ENCODE measurements at places on chromosomes 6 and 20.
A peak's percentile ranks its signal among the peaks of the same experiment; 100 is the strongest.

DNA sequence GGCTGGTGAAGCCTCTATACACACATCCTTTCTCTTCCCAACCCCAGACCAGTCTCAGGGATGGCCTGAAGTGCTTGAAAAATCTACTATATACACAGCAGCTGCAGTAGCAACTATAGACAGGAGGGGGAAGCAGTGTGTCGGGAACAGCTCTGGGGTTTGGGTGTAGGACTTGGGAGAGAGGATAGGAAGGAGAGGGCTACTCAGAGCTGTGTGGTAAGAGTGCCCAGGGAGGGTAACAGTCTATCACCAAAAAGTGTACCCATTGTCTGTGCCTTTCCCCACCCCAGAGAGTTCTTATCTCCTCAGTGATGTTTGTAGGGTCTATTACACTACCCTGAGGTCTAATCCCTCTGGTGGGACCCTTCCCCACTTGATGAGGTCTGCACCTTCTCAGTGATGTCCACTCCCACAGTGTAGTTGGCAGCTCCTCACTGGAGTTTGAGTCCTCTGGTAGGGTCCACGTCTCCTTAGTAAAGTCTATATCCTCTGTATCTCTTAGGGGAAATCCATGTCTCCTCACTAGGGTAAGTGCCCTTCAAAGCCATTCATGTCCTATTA, 1.5 kb upstream of the GGT7 start:
- DNase-seq, result peak; percentile 62

DNA sequence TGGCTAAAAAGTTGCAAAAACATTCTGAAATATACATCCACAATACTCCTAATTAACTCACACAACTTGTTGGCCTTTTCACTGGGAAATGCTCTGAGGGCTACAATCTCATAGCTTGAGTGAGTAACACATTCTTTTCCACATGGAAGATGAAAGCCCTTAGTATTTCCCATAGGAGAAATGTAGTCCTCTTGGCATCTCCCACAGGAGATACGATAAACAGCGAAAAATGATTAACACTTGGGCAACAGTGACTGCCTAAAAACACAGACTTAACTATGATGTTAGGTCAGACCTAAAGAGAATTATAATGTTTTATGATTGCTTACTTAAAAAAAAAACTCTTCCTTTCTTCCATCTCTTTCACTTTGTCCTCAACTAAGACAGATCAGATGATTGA, 9.0 kb downstream of the MYLK4 start:
- no peak for DNase-seq

DNA sequence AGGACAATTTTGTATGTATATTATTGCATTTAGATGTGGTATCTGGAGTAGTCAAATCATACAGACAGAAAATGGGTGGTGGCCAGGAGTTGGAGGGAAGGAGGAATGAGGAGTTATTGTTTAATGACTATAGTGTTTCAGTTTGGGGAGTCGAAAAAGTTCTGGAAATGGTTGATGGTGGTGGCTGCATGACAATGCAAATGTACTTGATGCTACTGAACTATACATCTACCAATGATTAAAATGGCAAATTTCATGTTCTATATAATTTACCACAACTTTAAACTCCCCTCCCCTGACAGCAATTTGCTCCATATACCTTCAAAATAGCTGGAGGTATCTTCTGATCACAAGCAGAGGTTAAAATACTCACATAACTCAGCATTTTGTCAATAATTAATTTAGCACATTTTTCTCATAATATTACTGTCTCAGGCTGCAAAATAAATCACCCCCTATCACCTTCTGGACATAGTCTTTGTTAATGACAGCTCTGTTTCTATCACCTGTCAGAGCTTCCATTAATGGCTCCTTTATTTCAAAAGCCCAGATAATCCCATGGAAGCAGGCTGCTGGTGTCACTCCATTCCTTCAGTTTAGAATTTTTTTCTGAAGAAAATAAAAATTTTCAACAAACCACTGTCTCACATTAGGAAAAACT, 25.7 kb upstream of the RHAG start:
- no peak for DNase-seq

DNA sequence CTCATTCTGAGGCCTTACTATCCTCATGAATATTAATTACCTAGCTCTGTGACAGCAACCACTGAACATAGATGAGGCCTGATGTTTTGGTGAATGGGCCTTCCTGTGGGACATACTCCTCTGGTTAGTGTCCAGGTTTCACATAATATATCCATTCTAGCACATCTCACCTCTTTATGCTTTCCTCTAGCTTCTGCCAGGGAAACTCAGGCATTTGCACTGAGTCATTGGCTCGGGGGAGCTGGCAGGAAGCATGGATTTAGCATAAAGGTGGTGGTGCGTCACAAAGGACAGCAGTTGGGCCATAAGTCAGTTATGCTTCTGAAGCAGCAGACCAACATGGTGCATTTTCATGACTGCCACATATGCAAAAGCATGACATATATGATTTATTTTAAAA, 37.5 kb upstream of the TMEM170B start:
- no peak for DNase-seq

- no peak for DNase-seq
These were observed 256.0 kb downstream of the CDKAL1 start for GRCh38 chr6:20790032-20790791.

GRCh38 chr20:62808211-62808865, 3.7 kb downstream of the OGFR start:
- peak; percentile 82 for DNase-seq

GRCh38 chr20:41645372-41645771, 27.2 kb upstream of the CHD6 start:
- no peak for DNase-seq

DNA sequence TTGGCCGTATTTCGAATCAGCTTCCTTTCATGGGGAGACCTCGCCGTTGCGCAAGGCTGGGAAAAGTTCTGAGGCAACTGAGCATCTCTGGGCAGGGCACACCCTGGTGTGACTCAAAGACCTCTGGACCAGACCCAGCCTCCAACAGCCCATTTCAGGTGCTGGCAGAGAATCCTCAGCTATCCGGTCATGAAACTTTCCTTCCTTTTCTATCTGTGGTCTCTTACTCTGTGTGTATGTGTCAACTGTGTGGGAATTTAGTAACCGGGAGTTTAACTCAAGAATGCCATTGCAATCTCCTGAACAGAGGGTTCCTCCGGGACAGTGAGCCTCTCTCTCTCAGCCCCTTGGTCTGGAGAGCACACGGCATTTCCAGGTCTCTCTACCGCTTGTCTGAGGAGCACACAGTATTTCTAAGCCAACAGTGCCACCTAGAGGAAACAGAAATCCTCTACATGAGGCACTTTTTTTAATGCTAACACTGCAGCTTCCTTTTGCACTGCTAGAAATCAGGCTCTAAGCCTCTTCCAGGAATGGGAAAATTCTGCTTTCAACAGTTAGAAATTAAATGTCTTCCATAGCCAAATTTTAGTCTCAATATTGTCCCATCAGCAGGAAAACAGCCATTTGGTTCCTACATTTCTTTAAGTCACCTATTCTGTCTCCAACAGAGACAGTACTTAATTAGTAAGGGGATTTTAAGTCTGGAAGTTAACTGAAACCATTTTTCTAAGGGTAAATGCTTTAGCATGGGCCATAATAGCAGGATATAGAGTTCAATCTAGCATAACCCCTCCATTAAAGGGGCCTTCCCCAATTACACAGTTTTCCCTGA, 32.7 kb downstream of the PLN start:
- DNase-seq, result peak; percentile 25

DNA sequence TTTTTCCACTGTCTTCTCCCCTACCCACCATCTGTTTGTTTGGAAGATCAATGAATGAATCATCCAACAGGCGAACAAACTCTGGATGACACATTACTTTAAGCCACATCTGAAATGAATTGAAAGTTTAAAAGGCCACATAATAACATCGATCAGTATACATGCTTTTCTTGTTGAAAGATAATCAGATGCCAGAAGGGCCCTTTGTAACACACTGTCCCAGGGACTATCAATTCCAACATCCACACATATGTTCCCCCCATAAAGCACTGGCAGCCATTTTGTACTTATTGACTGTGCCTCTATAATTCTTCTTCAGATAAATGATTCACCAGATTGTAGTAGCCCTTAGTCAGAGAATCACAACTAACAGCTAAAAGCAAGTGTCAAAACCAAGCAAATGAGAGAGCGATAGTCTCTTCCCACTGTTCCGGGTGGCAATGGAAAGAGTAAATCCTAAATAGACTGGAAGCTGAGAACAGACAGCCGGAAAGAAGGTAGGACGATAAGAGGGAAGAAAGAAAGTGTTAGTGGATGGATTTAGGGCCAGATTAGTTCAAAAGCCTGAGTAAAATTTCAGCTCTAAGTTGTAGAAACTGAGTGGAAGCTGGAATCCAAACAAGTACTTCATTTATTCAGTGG, 184.9 kb upstream of the TENT5A start:
- DNase-seq, result no peak

DNA sequence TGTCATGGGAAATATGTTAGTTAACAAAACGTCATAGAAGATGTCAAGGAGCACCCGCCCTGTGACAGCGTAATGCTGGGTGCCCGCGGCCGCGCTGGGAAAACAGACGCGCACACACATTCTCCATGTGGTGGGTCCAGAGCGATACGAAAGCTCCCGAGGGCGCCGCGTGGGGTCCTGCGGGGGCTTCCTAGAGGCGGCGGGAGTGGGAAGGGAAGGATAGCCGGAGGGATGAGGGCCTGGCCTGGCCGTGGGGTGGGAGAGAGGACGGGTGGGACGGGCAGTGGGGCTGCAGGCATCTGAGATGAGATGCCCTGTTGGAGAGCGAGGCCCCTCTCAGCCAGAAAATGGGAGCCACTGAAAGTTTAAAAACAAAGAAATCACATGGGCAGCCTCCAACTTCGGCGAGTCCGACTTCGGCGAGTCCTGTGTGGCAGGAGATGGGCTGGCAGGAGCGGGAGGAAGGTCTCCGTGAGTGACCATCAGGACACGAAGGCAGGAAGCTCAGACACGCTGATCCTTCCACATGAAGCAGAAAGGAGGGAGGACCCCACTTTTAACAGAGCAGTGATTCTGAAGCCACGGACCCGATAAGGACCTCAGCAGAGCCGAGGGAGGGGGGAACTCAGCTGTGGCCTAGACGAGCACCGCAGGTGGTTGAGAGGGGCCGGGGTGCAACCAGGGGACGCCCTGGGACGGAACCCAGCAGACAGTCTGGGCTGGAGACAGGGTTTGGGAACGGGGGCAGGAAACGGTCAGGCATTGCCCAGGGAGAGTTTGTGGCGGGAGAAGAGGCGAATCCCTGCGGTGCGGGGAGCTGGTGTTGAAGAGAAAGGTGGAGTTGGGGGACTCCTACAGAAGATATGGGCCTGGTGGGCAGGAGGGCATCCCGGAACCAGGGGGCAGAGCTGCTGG, 114.1 kb upstream of the FRMD1 start:
- DNase-seq, result no peak

All from GM10248 (cell line).